CD14-positive monocyte (primary cell): ENCODE measurements at places on chromosomes 3 and 15. TPM values are rescaled to one million over a fixed set of nuclear protein-coding genes. Genes with fewer than 3 reads are reported as not detected.

CNTN6 gene
- not detected for polyA plus RNA-seq

CFAP100 gene
- not detected for polyA plus RNA-seq

RAB6B gene
- polyA plus RNA-seq = 0.46 TPM

FAM3D gene
- 0.28 and 0.74 TPM in 2 replicates for polyA plus RNA-seq

LMOD3 gene
- not detected for polyA plus RNA-seq

DTX3L gene
- 17.7 TPM for polyA plus RNA-seq

ST8SIA2 gene
- not detected for polyA plus RNA-seq

DUSP7 gene
- polyA plus RNA-seq = 36.8 and 43.7 TPM in 2 replicates

GRCh38 chr15:45704329-45705249 lies 69.8 kb downstream of the SQOR start:
- DNase-seq = no peak
- no peak overlapping the region for H3K27ac ChIP-seq
- no peaks in the 10 kb centered on the region for H3K36me3 ChIP-seq

- no peak for DNase-seq
- no peak overlapping the region for H3K27ac ChIP-seq
- H3K4me1 ChIP-seq = no peaks in the 10 kb centered on the region
Measured at GRCh38 chr15:39142500-39142899, 438.4 kb upstream of the THBS1 start.

GRCh38 chr15:82568986-82569385 lies 28.7 kb upstream of the RPS17 start:
- no peaks in the 10 kb centered on the region for H3K27me3 ChIP-seq
- H3K36me3 ChIP-seq = no peaks in the 10 kb centered on the region
- H3K4me1 ChIP-seq = no peaks in the 10 kb centered on the region
- no peak overlapping the region for H3K4me3 ChIP-seq
- no peak for DNase-seq

- DNase-seq = no peak
- H3K27me3 ChIP-seq = no peaks in the 10 kb centered on the region
- H3K4me3 ChIP-seq = no peak overlapping the region
Measured at GRCh38 chr3:17552351-17552750, 190.1 kb downstream of the TBC1D5 start.

DNA sequence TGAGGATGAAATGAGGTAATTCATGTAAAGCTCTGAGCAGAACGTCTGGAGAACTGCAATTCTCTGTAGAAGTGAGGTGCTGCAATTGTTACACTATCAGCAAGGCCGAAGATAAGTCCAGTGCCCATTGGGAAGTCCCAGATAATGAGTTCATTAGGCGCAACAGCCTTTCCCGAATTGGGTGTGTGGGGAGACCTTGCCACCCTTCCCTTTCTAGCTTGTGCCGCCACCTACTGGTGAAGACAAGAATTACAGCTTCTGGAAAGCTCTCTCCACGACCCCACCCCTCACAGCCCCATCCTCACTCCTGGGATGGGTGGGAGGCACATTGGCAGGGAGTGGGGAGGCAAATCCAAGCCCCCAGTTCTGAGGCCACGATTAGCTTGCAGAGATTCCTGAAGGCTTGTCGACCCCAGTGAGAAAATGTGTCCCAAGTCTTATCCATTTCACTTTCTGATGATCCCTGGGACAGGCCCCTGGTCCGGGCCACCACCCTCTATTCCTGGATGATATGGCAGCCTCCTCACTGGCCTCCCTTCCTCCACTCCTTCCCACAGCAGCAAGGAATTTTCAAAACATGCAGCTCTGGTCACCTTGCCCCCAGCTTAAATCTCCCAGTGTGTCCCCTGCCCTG lies 36.4 kb downstream of the FAM3D start:
- H3K36me3 ChIP-seq = no peaks in the 10 kb centered on the region
- no peaks in the 10 kb centered on the region for H3K4me1 ChIP-seq
- no peak overlapping the region for H3K27ac ChIP-seq
- no peaks in the 10 kb centered on the region for H3K27me3 ChIP-seq
- DNase-seq = peak; percentile 65

- DNase-seq = no peak
- peaks cover 43% of the 10 kb centered on the region for H3K4me1 ChIP-seq
- H3K27ac ChIP-seq = peak overlapping the region; percentile 51
- no peaks in the 10 kb centered on the region for H3K36me3 ChIP-seq
Measured at GRCh38 chr3:122271246-122271898, 53.7 kb upstream of the CSTA start.

DNA sequence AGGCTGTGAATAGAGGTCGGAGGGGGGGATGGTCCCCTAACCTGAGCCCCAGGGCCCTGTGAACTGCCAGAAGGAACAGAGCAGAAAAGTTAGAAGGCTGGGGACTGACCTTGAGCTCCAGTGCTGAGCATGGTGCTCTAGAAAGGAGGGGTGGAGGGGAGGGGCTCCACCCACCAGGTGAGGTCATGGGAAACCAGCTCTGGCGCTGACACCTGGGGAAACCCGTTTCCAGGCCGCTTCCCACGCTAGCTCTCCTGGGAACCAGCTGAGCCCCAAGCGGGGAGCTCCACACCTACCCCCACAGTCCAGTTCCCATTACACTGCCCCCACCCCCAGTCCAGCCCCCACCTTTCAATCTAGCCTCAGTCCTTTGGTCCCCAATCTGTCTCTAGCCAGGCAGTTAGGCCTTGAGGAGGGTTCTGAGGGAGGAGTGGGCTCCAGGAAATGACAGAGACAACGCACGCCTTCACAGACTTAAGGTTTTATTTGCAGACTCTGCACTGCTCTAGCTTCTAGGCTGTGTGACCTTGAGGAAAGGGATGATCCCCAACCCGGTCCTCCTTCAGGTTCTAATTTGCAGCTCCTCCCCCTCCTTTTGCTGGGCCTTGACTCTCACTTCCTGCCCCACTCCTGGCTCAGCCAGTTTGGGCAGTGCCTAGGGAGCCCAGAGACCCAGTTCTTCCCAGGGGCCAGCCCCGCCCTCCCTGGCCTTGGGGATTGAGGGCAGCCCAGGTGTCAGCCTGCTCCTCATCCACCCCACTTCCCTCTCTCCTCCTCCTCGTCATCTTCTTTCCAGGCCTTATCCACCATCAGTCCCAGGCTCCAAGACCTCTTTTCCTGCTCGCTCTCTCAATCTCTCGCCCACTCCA lies 2.1 kb downstream of the RHOV start:
- H3K4me3 ChIP-seq = no peak overlapping the region
- H3K4me1 ChIP-seq = peaks cover 8% of the 10 kb centered on the region
- no peak for DNase-seq
- no peaks in the 10 kb centered on the region for H3K36me3 ChIP-seq
- peaks cover 24% of the 10 kb centered on the region for H3K27me3 ChIP-seq

- no peak overlapping the region for H3K4me3 ChIP-seq
- no peak overlapping the region for H3K27ac ChIP-seq
- H3K4me1 ChIP-seq = peaks cover 31% of the 10 kb centered on the region
- no peaks in the 10 kb centered on the region for H3K36me3 ChIP-seq
- DNase-seq = no peak
Measured at GRCh38 chr3:46383211-46383950, 12.6 kb downstream of the CCR5 start.

DNA sequence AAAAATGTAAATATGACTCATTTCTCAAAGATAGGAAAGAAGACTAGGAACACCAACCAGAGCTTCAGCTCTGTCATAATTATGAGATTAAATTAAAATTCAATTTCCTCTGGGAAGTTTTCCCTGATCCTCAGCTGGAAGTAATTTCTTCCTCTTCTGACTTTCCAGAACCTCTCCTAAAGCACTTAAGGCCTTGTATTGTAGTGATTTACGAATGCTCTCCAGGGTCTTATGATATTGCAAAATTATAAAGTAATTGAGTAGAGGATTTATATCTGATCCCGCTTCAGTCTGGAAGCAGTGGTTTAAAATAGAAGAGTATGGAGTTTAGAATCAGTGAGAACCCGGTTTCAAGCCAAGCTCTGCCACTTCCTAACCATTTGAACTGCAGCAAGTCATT lies 279.8 kb downstream of the ZPLD1 start:
- no peaks in the 10 kb centered on the region for H3K27me3 ChIP-seq
- no peaks in the 10 kb centered on the region for H3K4me1 ChIP-seq
- no peak overlapping the region for H3K27ac ChIP-seq

GRCh38 chr3:155010416-155010815 lies 69.7 kb upstream of the MME start:
- peaks cover 3% of the 10 kb centered on the region for H3K4me1 ChIP-seq
- DNase-seq = no peak
- H3K27ac ChIP-seq = no peak overlapping the region
- no peak overlapping the region for H3K4me3 ChIP-seq
- no peaks in the 10 kb centered on the region for H3K27me3 ChIP-seq

GRCh38 chr3:64431526-64432091 lies 206.3 kb upstream of the PRICKLE2 start:
- H3K4me3 ChIP-seq = no peak overlapping the region
- no peaks in the 10 kb centered on the region for H3K4me1 ChIP-seq
- H3K27me3 ChIP-seq = no peaks in the 10 kb centered on the region
- no peak overlapping the region for H3K27ac ChIP-seq
- no peaks in the 10 kb centered on the region for H3K36me3 ChIP-seq

DNA sequence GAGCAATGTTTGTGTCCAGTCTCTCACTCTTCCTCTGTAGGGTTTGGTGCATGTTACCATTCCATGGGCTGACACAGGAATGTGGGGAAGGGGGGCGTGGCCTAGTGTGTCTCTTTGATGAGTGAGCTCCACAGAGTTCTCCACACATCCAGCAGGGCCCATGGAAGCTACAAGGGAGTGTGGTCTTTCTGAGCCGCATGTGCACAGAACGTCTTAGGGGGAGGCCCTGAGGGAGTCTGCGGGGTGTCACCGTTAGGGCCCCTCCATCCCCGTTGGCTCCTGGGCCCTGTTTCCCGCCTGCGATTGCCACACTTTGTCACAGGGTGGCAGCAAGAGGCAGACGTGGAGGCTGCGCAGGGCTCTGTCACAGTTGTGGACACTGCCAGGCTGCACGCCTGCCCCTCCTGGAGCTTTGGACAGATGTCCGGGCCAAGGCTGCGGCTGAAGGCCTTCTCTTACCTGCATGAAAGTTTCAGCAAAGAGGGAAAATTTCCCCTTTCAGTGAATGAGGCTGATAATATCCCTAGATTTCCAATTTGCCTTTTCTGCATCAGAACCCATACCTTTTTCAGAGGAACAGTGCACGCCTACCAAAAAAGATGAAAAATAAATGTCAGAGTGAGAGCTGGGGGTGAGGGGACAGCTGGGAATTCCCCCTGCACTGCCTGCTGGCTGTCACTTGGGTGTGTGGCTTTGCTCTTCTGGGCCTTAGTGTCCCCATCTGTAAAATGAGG lies 24.3 kb downstream of the CACNA2D3 start:
- no peak for DNase-seq
- H3K27me3 ChIP-seq = no peaks in the 10 kb centered on the region
- H3K27ac ChIP-seq = no peak overlapping the region
- H3K4me3 ChIP-seq = no peak overlapping the region
- H3K4me1 ChIP-seq = no peaks in the 10 kb centered on the region

DNA sequence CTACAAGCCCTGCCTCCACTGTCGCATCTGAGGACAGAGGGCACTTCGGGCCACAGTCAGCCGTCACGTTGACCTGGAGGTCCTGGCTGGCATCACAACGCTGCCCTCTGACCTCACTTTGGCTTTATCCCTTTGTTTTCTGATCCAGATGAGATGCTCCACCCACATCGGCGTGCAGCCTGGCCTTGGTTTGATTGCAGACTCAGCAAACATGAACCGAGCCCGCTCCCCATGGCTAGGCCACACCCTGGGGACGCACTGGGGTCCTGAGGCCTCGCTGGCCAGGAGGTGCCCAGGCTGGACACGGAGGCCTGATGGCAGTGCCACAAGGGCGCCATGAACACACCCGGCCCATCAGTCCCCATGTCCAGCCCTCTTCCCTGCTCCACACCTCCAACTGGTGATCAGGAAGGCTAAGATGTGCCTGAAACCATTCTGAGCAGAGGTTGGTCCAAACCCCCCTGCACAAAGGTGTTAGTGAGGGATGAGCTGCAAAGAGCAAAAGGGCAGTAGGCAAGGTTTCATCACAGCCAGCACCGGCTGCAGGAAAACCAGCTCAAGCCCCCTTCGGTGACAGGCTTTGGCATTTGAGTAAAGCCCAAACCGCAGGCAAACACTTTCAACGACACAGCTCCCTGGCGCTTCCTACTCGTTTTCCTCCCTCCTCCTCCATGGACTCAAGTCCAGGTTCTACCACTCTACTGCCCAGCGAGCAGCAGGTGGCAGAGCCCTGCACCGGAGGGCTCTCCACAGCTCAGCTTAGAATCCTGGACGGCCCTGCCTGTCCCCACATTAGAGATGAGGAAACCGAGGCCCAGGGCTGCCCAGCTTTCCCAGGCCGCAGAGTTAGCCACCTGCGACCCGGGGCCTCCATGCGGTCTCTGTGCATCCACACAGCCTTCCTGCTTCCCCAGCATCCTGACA lies 165.8 kb downstream of the NUP210 start:
- no peaks in the 10 kb centered on the region for H3K4me1 ChIP-seq
- H3K27ac ChIP-seq = no peak overlapping the region
- H3K27me3 ChIP-seq = no peaks in the 10 kb centered on the region
- DNase-seq = no peak
- no peaks in the 10 kb centered on the region for H3K36me3 ChIP-seq

DNA sequence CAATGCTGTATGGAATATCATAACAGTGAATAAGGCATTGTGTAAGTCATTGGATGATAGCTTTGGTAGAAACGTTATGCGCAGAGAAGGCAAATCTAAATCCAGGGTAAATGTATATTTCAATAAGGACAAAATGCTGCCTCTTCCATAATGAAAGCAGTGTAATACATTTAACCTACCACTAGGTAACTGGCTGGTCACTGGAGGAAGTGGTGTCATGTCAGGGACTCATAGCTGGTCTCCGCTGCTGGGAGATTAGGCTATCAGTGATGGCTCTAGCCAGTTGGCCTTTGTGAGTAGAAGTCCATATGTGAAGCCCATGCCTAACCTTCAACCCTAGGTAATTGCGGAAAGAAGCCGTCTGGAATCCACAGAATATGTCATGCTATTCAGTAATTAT lies 140.9 kb downstream of the NLGN1 start:
- no peak for DNase-seq
- no peak overlapping the region for H3K27ac ChIP-seq
- no peaks in the 10 kb centered on the region for H3K27me3 ChIP-seq

DNA sequence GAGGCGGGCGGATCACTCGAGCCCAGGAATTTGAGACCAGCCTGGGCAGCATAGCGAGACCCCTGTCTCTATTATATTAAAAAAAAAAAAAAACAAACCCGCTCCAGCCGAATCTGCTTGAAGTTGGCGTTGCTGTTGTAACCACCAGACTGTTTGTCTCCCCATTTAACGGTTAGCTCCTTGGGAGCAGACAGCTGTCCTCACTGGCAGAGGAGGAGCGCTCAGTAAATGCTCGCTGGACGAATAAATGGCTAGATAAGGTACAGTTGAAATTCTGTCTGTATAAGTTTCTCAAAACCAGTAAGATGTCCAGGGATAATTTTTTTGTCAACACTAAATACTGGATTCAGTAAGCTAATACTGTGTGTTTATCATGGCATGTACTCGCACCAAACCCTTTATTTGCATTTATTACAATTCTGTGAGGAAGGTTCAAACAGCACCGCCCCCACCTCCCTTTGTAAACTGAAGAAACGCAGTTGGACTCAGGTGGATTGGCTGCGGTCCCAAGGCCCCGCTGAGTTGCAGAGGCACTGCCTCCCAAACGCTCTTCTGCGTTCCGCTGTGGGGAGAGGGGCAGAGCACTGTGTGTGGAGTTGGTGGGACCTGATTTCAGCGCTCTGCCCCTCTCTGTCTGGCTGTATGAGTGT lies 1.1 kb downstream of the RCCD1 start:
- H3K36me3 ChIP-seq = peaks cover 36% of the 10 kb centered on the region
- H3K27ac ChIP-seq = no peak overlapping the region
- H3K4me3 ChIP-seq = peak overlapping the region; percentile 79
- H3K4me1 ChIP-seq = peaks cover 30% of the 10 kb centered on the region
- no peaks in the 10 kb centered on the region for H3K27me3 ChIP-seq
